GM19239 (cell line): ENCODE measurements at places on chromosomes 7 and 10.

DNA sequence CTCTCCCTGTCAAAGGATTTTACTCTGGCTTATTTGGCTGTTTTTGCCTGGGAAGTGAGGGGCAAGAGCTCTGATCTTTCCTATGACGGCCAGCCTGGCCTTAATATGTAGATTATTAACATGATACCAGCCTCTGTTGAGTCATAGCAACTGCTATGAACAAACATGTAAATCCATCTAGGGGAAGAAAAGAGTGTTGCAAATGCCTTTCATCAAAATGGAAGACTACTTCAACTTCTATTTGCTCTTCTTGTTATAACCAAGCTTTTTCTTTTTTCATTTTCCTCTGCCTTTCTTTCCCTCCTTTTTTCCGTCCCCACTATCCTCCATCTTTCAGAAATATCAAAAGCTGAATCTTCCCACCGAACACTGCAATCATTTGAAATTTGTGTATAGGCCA is 46.6 kb downstream of the BTRC start:
- DNase-seq = no peak

GRCh38 chr7:138417764-138418163 is 42.3 kb upstream of the TRIM24 start:
- DNase-seq = no peak

- no peak for DNase-seq
Measured at GRCh38 chr10:77359950-77360520, 277.6 kb downstream of the KCNMA1 start.

GRCh38 chr7:133275446-133276095 is 22.7 kb downstream of the EXOC4 start:
- DNase-seq = no peak

DNA sequence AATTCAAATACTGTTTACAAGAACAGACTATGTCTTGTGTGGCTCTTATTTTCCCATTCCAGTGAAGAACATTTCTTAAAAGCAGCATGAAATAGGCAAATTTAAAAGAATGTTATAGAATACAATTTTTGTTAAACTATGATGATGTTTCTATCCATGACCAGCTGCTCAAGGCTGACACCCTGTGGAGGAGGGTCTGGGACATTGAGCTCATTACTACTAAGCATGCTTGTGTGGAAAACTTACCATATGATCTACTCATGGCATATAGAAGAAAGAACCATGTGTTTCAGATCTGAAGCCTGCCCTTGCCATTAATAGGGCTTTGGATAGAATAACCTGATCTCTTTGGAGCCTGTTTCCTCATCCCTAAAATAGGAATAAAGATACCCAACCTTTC is 125.0 kb downstream of the FOXP2 start:
- no peak for DNase-seq

GRCh38 chr7:55488804-55489340 is 83.4 kb downstream of the VOPP1 start:
- no peak for DNase-seq

DNA sequence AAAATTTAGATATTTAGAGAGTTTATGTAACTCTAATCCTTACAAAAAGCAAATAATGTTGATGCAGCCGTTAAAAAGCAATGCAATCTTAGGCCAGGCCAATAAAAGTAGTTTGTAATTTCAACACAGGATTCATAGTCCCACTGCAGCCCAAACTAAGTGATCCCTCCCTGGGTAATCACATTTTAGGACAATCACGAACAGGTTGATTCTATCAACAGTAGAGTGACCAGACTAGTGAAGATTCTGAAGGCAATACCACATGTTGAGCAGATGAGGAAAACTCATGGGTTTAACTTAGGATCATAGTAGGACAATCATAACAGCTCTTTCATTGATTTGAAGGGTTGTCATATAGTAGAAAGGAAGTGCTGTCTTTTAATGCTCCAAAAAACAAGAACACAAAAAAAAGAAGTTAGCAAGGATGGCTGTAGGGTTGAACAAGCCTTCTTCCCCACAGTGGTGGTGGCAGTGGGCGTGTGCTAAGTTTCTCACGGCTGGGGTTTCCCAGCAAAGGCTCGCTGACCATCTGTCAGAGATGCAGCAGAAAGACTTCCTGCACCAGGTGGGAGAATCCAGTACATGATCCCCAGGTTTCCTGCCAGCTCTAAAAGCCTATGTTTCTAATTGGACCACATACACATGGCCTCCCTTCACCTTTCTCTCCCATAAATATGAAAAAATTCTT is 212.2 kb downstream of the CHRM2 start:
- no peak for DNase-seq

DNA sequence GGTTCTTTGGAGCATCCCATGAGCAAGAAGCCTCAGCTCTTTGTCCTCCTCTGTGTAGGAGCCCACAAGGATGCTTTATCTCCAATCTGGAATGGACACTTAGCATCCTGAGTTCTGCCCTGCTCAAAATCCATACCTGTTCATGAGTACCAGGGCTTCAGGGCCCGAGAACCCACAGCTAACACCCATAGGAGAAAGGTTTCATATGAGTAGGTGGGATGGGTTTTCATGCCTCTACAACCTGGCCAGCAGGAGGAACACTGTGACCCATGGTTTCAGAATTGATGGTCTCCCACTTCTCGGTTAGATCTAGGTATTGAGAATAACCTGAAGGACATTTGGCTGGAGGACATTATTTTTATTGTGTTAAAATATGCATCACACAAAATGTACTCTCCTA is 57.8 kb downstream of the TBXAS1 start:
- DNase-seq = no peak

DNA sequence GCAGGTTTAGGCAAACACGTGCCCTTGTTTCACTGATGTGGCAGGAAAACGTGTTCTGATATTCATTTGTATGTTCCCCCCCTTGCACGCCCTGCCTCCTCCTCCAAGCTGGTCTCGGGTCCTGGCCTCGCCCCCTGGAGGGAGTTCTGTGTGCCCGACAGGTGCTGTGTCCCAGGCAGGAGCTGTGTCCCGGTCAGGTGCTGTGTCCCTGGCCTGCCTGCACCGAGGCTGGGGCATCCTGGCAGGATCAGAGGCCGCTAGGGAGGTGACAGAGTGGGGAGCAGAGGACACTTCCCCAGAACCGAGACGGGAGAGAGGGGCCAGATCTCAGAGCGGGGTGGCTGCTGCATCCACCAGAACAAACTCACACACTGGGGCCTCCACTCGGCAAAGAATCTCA is 45.3 kb downstream of the PRKAG2 start:
- DNase-seq = no peak

DNA sequence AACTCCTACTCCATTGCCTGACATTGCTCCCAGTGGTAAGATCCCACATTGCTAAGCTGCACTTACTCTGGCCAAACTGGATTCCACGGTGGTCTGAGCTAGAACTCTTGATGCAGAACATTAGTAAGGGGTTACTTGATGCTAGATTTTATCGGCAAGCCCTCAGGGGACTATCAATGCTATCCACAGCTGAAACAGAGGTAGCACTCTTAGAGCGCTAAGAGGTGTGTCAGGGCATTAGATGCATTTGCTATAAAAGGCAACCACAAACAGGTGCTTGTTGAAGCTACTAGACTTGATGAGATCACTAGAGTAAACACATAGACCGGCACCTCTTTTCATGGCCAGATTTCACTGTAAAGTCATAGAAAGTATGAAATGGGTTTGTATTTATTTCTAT is 116.3 kb downstream of the MDFIC start:
- DNase-seq = no peak

- no peak for DNase-seq
Measured at GRCh38 chr7:8481752-8482446, 48.5 kb downstream of the NXPH1 start.
